ENCODE measurements at places on chromosomes 7 and 10.

- DNase-seq: no peak
Measured at GRCh38 chr10:30894221-30894620, 137.4 kb downstream of the ZNF438 start.

DNA sequence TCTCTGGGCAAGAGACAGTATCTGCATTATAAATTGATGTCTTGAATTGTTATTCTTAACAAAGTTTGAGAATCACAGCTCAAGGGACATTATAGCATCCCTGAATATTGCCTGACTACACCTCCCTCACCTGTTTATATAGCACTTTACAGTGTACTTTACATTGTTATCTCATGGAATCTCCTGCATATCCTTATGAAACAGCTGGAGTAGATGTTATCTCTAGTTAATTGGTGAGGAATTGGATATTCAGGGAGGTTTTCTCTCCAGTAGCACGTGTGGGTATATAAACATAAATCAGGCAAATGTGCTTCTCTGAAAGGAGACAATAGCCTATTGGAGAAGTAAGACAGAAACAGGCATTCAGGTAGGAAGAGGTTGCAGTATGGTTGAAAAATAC is 117.2 kb downstream of the SRI start:
- DNase-seq: no peak

DNA sequence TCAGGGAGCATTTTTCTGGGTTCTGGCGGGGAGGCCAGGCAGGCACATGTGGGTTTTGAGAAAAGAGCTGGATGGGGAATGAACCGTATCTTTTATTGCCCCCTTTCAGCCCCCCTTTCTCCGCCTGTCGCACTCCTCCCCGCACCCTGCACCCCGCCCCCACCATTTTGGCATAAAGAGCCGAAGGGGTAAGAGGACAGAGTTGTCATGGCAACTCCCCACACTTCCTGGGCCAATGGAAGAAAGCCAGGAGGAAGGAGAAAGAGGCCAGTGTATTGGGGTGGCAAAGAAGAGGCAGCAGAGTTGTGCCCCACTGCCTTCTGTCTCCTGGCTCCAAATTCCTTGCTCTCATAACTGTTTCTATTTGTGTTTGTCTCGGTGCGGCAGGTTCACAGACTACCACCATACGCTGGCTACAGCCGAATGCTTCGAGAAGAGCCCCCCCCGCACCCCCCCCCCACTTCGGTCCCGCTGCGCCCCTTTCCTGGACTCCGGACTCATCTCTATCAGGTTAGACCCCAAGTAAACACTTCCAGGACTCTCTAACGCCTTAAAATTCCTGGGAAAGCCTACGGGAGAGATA is 3.4 kb downstream of the KCNIP2 start:
- no peak for DNase-seq

- no peak for DNase-seq
Measured at GRCh38 chr10:130766071-130766470, 545.5 kb downstream of the TCERG1L start.

DNA sequence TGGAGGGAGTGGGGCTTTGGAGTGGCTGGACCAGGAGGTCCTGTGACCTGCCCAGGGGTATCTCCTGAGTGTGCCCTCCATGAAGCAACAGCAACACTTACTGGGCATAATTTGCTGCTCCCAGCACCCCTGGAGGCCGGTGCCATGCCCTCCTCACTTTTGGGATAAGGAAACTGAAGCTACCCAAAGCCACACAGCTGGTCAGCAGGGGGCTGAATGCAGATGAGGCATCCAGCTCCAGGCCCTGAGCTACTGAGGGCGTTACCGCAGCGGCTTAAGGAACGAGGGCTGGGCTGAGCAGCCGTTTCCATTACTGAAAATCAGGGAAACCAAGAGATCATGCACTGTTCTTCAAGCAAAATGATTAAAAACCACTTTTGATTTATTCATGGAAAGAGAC is 408.9 kb downstream of the GLRX3 start:
- no peak for DNase-seq

- DNase-seq: no peak
Measured at GRCh38 chr7:50281680-50282445, 22.7 kb upstream of the IKZF1 start.

DNA sequence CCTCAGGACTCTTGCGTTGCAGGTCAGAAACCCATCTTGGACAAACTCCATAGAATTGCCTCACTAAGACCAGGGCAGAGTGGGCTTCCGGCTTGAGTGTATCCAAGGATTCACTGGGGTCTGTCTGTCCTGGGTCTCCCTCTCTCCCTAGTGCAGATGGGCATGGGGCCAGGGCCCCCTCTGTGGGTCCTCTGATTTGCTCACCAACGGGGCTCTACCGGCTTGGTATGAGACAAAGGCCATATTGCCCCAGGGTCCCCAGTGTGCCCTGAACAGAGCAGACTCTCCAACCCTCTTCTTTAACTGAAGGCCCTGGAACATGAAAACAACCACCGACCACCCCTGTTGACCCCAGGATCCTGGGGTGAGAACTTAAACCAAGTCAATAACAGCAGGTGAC is 68.2 kb upstream of the CHST15 start:
- DNase-seq: no peak

GRCh38 chr7:113810080-113810744 is 108.6 kb downstream of the PPP1R3A start:
- no peak for DNase-seq

DNA sequence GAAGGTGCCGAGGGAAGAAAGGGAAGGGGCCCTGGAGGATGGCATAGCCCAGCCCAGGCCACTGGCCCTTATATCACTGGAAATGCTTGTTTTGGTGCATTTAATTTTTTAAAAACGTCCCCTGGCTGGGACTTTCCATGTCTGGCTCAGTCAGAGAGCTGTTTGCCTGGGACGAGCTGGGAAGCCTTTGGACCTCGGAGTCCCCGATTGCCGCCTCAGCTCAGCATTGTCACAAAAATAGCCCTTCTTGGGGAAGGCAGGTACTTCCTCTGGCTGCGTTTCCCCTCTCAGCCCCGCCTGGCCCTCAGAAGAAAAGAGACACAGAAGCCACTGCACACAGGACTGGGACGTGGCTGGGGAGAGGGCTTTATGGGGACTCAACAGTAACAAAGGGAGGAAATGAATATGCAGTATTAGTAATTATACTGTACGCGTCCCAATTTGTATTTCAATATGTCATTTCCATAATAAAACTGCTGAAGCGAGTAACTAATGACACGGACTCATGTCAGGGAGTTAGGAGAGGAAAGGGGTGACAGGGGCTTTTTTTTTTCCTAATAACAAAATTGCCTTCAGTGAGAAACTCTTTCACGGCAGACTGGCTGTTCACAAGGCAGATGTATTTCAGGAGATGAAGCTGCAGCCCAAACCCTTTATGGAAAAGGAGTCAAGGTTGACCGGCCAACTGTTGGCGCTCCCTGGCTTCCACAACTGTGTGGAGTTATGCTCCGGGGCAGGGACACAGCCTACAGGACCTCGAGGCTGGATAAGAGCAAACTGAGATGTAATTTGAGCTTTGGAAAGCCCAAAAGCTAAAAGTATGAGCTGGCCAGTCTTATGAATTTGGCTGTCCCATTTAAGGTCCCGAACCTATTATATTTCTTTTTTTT is 31.0 kb upstream of the MXI1 start:
- no peak for DNase-seq

- no peak for DNase-seq
Measured at GRCh38 chr7:27098578-27099451, 3.0 kb upstream of the HOXA1 start.

DNA sequence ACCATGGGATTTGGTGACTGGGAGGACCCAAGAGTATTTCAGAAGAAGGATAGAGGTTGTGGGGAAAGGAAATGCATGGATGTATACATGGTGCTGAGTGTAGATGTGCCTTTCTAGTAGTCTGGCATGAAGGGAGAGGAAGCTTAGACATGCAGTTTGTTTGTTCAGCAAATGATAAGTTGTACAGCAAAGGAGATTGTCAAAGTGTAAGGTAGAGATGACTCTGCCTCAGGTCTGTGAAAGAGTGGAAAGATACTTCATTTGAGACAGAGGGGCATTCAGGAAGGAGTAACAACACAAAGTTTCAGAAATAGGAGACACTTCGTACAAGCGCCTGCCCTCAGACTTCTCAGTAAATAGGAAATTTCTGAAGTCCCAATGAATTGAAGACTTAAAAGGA is 152.3 kb downstream of the CELF2 start:
- DNase-seq: no peak

DNA sequence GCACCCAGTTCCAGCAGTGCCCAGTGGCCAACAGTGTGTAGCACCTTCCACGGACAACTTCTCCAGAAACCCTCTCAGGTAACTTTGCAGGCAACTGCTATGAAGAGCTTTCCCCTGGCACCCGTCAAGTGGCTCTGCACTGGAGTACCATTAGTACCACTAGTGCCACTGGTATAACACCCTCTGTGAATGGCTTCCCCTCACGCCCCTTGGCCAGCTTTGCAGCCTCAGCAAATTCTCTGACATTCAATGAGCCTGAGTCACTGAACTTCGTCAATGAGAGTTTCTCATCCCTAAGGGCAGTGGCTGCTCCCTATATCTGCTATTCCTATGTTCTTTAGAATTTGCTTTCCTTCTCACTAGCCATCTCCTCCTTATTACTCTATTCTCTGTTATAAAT is 7.6 kb upstream of the HERPUD2 start:
- DNase-seq: no peak

GRCh38 chr7:16739863-16740622 is 13.5 kb upstream of the TSPAN13 start:
- no peak for DNase-seq

DNA sequence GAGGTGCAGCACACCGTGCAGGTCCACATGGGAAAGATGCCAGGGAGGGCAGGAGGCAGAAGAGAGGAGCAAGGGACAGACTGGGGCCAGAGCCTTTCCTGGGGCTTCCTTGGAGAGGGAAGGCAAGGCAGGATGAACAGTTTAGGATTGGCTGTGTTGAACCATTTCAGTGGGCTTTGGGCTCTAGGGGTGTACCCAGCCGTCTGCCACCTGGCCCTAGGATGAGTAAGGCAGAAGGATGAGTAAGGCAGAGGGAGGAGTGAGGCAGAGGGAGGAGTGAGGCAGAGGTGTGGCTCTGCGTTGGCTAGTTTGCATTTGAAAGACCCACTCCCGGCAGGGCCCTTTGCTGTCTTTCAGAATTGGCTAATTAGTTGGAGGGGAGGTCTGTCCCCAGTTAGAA is 31.5 kb upstream of the PRF1 start:
- DNase-seq: no peak

GRCh38 chr10:46002916-46003693 is 27.3 kb downstream of the NCOA4 start:
- no peak for DNase-seq

DNA sequence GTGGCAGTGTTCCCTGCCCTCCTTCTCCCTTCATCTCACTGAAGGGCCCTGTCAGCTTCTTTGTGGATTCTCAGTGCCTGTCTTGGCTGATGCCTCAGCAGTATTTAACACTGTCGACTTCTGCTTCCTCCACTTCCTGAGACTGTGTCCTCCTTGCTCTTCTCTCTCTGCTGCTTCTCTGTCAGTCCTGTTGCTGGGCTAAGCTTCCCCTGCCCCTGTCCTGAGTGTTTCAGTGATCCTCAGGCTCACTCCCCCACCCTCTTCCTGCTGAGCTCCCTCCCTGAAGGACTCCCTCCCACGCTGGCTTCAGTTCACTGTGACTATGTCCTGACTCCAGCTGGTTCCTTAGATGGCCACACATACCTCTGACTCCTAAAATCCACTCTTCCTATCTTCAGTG is 64.9 kb downstream of the CREM start:
- DNase-seq: no peak

DNA sequence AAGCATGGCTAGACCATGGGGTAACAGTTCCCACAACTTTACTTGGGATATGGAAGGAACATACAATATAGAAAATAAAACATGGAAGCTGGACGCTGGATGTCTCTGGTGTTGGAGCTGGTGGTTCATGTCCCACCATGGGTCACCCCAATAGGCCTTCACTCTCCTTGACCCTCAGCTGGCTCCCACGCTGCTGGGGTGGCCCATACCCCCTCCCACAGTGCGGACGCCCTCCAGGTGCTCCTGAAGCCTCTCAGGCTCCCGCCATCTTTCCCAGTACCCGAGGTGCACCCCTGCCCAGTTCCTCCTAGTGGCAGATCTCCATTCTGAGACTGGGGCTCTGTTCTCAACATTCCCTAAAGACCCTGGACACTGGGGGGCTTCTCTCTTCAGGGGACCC is 5.8 kb upstream of the CPA1 start:
- no peak for DNase-seq

- no peak for DNase-seq
Measured at GRCh38 chr7:73718438-73718881, 1.0 kb downstream of the STX1A start.

Data from stimulated activated CD4-positive, alpha-beta T cell treated with anti-CD3 and anti-CD28 coated beads, TNF-alpha, amount 100 ng/mL, for 4 hours (primary cell).